ENCODE measurements at places on chromosomes 7 and 10. TPM values are rescaled to one million over a fixed set of nuclear protein-coding genes. Genes with fewer than 3 reads are reported as not detected.

The POLR1F gene
- 30.0 TPM for total RNA-seq

The SLC25A13 gene
- total RNA-seq: 20.9 TPM

The ABHD11 gene
- 11.9 TPM for total RNA-seq

The FOXP2 gene
- total RNA-seq: not detected

The DLX5 gene
- not detected for total RNA-seq

The RTKN2 gene
- 0.49 TPM for total RNA-seq

The PRKCQ gene
- total RNA-seq: 0.33 TPM

The SH2D4B gene
- under 0.01 TPM for total RNA-seq

All from pulmonary artery endothelial cell (primary cell).